ENCODE measurements at places on chromosomes 3 and 15. TPM values are rescaled to one million over a fixed set of nuclear protein-coding genes. Genes with fewer than 3 reads are reported as not detected.

The CCRL2 gene
- 0.16 TPM for polyA plus RNA-seq

The FBXO40 gene
- polyA plus RNA-seq: not detected

The SPINK8 gene
- polyA plus RNA-seq: not detected

The C3orf80 gene
- not detected for polyA plus RNA-seq

The CPNE9 gene
- polyA plus RNA-seq: not detected

The LMCD1 gene
- 39.1 TPM for polyA plus RNA-seq

The GREM1 gene
- polyA plus RNA-seq: 2,326 TPM

The HIGD1A gene
- 225 TPM for polyA plus RNA-seq

DNA sequence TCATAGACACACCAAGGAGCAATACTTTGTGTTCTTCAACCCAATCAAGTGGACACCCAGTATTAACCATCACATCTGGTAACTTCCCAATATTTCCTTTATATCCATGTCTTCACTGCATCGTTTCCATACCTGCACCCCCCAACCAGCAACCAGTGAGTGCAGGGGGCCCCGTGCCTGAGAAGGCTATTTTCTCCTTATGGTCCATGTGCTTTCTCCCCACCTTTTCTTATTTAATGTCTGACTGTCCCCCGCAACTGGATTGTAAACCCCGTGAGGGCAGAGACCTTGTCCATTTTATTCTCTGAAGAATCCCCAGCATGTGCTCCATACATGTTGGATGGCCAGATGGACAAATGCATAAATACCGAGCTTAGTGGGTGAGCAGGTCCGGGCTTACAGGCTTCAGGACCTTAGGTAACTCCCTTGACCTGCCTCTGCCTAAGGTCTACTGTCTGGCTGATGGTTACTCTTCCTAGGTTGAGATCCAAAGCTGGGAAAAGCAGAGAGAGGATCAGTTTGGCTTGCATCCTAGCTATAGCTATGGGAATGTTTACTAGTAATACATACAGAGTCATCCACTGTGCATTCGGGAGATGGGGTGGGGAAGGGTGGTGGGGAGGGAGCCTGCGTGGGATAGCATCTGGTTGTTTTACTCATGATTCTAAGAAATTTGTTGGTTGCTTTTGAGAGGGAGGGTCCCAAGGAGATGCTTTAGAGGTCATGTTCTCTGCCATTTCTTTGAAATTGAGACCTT lies 41.5 kb downstream of the PXYLP1 start:
- DNase-seq: no peak

- DNase-seq: no peak
Observed at GRCh38 chr3:58120075-58120812, 90.5 kb downstream of the DNASE1L3 start.

DNA sequence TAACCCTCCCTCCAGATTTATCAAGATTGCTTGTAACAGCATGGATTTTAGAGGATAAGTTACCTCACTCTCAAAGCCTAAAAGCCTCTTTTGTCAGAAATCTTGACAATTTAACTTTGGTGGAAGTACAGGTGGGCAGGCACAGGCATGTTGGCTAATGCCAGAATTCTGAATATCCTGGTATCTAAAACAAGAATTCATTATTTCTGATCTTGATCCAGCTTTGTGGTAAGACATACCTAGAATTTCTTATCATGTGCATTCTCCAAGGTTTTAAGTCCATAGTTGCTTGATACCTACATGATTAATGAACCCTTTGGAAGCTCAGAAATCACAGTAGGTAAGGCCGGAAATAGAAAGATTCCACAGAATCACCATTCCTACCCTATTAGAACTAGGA lies 109.9 kb upstream of the TTC14 start:
- DNase-seq: no peak

- peak; percentile 69 for DNase-seq
Observed at GRCh38 chr15:80182611-80183261, 29.9 kb downstream of the FAH start.

GRCh38 chr3:22172964-22173363 lies 422.0 kb upstream of the ZNF385D start:
- DNase-seq: no peak

DNA sequence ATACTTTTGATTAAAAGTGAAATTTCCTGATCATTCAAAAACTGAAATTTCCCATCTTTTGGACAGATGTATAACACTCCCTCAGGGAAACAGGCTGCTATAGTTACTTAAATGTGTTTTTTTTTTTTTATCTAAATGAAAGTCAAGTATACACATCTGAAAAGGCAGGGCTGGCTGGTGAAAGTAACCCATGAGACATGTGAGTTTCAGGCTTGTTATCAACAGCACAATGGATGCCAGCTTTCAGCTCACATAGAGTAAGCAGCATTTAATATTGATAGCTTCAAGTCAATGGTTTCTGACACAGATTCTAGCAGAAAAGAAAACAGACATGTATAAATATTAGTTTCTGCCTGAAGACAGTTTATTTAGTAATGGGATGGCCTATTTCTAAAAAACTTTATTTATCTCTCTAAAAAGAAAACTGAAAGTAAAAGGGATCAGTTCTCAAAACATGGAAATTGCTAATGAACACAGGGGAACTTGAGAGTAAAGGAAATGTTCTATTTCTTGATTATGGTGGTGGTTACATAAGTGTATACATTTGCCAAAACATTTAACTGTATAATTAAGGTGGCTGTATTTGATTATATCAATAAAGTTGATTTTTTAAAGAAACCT lies 89.7 kb upstream of the CMC1 start:
- DNase-seq: no peak

DNA sequence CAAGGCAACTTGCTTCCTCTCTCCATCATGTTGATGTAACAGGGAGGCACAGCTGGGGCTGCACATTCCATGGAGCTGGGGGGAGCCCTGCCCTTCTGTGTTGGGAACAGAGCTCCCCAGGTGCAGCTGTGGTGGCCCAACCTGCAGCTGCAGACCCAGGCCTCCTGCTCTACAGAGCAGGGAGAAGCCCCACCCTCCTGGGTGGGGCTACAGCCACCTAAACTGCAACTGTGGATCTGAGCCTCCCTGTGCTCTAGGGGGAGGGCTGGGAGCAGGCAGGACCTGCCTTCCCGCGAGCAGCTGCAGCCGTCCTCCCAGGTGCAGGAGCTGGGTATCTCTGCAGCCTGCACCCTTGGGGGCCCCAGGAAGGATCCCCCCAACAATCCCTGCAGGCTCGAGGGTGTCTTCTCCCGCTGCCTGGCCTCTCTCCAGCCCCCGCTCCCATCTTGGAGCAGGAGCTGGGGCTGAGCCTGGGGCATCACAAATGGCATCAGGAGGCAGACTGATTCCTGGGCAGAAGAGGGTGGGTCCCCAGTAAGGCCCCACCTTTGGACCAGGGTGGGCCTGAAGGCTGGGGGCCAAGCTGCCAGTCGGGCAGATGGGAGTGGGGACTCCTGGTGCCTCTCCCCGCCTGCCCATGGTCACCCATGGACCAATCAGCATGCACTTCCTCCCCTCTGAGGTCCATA lies 7.4 kb downstream of the LRRC58 start:
- no peak for DNase-seq

DNA sequence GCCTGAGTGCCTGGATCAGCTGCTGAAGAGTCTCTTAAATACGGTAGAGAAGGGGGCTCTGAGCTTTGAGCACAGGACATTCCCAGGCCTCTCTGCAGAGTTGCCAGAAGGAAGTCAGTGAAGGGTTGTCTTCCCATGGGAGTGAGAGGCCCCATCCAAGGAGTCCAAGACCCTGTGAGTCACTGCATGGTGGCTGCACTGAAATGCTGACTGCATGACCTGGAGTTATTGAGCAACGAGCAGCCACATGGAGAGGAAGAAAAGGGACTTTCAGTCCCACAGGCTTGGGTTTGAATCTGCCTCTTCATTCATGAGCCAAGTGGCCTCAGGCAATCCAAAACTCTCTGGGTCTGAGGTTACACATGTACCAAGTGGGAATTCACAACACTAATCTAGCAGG lies 69.6 kb upstream of the RASGRF1 start:
- DNase-seq: no peak

Data from AG04450 (cell line).